ENCODE measurements at places on chromosomes 4 and X.
A peak's percentile ranks its signal among the peaks of the same experiment; 100 is the strongest.

- DNase-seq, result no peak
These were observed 21.7 kb downstream of the FAM199X start for GRCh38 chrX:104187931-104188330.

GRCh38 chrX:144946666-144947065, 300.6 kb upstream of the SPANXN1 start:
- no peak for DNase-seq

- no peak for DNase-seq
These were observed 164.2 kb downstream of the STIM2 start for GRCh38 chr4:27024805-27025204.

- DNase-seq, result peak; percentile 55
These were observed 960 bp upstream of the IL1RAPL1 start for GRCh38 chrX:28586286-28586685.

DNA sequence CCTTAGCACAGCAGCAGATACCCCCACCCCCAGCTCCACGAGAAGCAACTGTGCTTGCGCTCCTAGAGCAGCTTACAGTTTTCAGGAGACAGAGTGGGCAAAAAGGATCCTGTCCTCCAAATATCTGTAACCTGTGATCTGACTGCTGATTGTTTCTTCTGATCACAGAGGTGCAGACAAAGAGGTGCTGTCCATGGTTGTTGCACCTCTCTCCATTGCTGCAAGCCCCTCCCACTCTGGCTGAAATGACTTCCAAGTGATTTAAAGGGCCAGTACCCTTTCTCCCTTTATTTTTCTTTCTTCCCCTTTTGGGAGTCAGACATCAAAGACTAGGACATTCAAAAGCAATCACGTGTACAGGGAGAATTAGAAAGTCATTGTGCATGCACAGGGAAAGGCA, 205.3 kb upstream of the GEMIN8 start:
- DNase-seq, result no peak

DNA sequence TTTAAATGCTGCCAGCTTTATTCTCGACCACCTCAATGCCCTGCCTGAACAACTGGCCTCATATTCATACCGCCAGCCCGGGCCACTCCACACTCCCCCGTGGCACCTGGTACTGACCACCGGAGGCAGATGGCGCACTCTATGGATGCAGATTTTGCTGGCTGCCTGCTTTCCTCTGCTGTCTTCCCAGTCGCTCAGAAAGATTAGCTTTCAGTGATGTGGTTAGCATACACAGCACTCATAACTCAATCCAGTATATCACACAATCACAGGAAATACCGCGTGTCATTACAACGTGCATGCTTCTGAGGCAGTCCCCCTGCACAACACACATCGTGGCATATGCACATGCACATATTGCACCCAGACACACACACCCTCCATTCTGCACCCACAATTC, 147.2 kb upstream of the BCOR start:
- peak; percentile 60 for DNase-seq

GRCh38 chr4:159272273-159273140, 169.6 kb downstream of the RAPGEF2 start:
- peak; percentile 44 for DNase-seq

GRCh38 chr4:8274765-8275547, 5.4 kb downstream of the HTRA3 start:
- DNase-seq, result peak; percentile 8

DNA sequence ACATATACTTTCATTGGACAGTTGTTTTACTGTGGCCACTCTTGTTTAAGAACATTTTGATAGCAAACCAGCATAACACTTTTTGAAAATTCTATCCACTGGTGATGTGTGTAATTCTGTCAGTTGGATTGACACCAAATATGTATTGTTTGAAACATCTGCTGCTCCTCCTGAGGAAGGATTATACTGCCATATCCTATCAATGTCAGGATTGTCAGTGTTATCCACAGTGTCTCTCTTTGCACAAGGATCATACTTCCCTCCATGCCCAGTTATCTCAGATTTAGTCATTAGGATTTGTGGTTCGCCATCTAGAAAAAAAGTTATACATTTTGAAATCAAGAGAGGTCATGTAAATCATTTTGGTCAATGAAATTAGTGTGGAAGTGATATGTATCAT, 1859.6 kb downstream of the C4orf33 start:
- DNase-seq, result no peak

- DNase-seq, result no peak
These were observed 3.3 kb downstream of the COQ2 start for GRCh38 chr4:83281307-83281706.

Data from G401 (cell line).